ENCODE measurements at places on chromosomes 2 and 18.
A peak's percentile ranks its signal among the peaks of the same experiment; 100 is the strongest.

DNA sequence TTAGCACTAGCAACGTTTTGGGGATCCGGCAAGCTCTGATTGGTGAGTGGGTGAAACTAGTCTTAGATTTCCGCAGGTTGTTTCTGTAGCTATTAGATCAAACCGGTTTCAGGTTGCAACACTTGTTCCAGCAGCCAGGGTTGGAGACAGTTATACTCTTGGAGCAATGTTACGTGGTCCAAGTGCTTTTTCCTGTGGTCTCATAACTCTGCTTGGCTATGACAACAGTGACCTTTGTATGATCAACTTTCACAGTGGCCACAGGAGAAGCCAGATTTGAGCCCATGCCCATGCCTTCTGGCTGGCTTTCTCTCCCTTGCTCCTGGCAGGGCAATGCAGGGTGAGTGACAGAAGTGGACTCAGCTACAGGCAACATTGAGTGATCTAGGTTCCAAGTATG lies 84.5 kb upstream of the TAF1B start:
- DNase-seq = no peak

DNA sequence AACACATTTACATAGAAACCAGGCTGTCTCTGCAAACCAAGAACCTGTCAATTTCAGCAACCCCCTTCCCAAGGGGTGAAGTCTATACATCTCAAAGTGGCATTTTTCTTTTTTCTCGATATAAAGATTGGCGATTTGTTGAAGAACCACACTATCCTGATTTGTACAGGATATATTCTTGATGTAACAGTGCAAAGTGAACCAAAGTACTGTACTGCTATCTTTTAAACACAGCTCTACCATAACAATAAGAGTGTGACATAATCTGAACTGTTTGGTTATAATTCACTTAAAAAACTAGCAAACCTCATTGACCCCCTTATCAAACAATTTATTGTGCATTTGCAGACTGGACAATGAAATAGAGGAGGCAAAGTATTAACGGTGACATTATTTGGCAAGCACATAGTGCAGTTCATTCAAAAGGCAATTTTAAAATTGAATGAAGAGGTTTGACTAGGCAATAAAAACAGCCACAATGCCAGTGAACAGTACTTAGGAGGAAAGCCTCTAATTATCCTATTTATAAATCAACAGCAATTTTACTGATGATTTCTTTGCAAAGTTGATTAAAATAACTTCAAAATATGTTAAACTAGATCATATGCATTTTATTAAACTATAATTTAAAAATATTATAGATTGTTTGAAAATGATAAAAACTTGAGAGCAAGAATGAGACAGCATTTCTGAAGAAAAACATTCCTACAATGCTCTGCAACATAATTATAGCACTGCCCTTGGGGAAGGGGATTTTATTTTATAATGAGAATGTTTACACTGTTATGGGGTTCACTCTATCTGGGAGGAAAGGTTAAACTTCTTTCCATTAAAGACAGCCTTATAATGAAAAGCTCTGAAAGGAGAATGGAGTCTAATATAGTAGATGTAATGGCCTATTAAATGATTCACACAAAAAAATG lies 440.9 kb downstream of the ZEB2 start:
- DNase-seq = peak; percentile 24

DNA sequence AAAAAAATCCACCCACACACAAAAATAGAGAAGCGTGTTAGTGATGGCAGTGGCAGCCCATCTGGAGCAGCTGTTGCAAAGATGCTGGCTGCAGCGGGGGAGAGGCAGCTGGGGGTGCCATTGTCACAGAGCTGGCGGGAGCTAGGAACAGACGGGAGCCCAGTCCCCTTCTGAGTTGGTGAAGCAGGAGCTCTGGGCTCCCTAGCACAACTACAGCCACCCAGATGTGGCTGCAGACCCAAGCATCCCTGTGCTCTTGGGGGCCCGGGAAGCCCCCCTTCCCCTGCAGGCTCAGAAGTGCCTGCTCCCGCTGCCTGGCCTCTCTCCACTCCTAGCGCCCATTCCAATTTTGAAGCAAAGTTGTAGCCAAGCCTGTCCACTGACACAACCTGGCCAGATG lies 366.6 kb upstream of the MC4R start:
- DNase-seq = no peak

- no peak for DNase-seq
These were observed 234.7 kb downstream of the PRKCE start for GRCh38 chr2:45886171-45886663.

GRCh38 chr2:177537213-177537612 lies 144.6 kb downstream of the AGPS start:
- no peak for DNase-seq

DNA sequence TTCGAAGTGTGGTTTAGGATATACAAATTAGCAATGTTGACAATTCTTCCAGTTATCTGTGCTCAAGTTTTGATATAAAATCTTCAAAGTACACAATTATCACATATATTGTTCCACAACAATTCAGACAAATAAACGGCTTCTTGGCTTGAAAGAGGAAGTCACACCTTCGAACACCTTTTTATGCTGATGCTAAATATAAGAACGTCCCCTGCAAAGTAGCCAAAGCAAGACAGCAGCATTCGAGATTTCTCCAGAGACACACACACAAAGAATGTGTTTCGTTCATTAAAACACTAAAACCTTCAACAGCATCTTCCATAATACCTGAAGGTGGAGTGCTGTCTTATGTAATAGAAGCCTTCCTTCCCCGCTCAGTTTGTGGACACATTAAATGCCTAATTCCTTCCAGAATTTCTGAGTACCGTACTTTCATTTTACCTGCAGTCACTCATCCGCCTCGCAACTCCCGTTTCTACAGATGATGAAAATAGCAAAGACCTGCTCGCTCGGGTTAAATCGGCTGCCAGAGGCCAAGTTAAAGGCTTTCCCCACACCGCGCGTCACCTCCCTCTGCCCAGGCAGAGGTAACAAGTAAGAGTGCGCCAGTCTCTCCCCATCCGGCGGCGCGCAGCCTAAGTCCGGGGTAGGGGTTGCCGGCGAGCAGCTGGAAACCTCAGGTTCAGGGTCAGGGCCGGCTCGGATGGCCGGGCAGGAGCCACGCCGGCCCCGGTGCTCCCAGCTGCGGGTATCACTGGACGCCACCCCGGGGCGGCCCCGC lies 847 bp downstream of the SERPINE2 start:
- peak; percentile 63 for DNase-seq

DNA sequence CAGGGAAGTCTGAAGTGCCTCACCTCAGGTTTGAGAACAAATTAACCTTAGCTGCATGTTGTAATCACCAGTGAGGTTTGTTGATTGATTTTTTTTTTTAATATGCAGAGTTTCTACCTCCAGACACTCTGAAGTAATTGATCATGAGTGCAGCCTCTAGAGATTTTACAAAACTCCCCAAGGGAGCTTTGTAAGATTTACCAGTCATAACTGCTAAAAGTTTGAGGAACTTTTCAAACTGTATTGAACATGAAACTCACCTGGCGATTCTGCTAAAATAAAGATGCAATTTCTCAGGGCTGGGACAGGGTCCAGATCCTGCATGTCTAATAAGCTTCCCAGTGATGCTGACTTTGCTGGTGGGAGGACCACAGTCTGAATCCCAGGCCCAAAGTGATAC lies 339.6 kb upstream of the DCC start:
- no peak for DNase-seq

DNA sequence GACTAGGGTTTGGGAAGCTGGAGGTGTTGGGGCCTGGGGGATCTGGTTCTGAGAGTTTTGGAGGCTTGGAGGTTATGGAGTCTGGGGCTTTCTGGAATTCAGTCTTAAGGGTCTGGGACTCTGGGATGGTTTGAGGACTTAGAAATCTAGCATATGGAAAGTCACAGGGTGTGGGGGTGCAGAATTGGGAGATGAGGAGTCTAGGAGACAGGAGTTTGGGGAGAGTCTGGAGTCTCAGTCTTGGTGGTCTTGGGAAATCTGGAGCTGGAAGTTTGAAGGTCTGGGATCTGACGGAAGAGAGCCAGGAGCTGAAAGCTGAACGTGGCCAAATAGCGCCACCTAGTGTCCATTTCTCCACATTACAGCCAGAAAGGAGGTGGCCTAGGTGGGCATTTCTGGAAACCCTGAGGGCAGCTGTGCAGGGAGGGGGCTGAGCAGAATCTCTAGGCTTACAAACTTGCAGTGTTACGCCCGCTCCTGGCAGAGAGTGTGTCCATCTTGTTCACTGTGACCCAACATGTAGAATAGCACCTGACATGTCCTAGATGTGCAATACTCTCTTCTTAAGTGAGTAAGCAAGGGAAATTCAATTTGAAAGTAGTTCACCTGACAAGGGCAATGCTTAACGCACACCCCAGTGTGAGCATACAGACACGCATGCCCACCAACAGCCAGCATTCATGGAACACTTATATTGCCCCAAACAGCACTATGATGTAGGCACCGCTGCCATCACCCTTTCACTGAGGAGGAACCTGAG lies 204.8 kb downstream of the TFCP2L1 start:
- DNase-seq = peak; percentile 76

- no peak for DNase-seq
These were observed 16.7 kb upstream of the RASGRP3 start for GRCh38 chr2:33459745-33460144.

DNA sequence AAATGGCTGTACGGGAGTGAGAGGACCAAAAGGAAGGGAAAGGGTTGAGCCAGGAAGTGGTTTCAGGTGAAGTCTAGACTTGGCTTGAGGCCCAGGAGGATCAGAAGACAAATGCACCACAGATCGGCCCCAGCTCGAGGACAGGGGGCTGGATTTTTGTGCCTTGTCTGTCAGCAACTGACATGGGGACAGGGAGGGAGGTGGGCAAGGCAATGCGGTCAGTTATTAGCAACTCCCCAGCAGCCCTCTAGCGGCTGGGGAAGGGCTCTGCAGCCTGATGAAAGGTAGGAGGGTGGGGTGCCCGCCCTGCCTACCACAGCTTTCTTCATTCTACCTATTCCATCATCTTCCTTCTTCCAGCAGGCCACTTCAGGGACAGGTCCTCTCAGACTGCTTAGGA lies 50.0 kb downstream of the CPO start:
- DNase-seq = peak; percentile 61

GRCh38 chr2:21759819-21760218 lies 636.1 kb downstream of the TDRD15 start:
- DNase-seq = no peak
